ENCODE measurements at places on chromosomes 4 and X. TPM values are rescaled to one million over a fixed set of nuclear protein-coding genes. Genes with fewer than 3 reads are reported as not detected.

GRCh38 chrX:133881893-133882292 lies 103.5 kb downstream of the GPC3 start:
- no peak for DNase-seq

Gene CHRDL1
- total RNA-seq: not detected

DNA sequence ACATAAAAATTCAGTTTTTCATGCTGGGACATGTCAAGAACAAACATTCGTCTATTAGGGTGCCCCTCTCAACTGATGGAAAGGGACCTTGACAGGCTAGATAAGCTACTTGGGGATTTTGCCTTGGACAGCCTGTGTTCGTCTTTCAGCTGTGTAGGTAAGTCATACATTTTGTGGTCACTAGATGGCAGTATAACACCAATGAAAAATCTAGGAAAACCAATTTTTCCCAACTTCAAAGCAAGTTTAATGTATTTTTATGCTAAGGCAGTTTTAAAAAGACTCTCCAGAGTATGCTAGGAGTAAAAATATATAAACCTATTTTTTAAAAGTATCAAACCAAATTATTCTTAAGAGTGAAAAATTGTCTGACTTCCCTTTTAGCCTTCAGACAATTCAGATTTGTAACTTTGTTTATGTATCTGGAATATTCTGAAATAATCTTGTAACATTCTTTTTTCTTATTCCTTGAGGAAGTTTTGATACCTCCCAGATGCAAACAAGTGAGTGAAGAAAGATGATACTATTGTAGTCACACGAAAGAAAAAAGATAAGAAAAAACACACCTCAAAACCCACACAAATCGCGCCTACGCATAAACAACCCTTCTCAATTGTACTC lies 158.3 kb downstream of the CPE start:
- peak; percentile 61 for DNase-seq

DNA sequence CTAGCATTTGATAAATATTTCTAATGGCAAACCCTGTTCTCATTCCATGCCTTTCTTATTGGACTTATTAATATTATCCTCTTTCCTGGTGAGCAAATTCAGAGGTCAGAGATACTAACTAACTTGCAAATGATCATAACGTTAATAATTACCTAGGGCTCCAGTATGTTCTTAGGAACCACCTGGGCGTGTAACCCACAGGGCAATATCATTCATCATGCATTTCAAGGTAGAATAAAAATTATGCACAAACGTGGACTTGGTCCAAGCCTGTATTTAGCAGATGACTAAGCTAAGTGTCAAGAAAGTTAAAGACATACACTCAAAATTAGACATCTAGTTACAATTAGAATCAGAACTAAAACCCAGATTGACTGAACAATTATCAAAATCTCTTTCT lies 850.1 kb downstream of the TRIML1 start:
- DNase-seq: no peak

DNA sequence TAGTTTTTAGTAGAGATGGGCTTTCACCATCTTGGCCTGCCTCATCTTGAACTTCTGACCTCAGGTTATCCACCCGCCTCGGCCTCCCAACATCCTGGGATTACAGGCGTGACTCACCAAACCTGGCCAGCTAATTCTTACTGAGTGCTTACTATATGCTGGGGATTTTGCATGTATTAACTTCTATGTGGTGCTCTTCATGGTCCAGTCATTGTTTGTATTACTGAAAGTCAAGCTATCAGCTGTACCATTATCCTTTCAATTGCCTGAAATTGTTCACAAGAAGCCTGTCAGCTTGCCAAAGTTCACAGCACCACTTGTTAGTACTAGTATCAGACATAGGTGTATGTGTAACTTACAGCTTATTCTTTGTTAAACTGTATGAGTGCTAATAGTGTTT lies 1272.1 kb downstream of the ARAP2 start:
- no peak for DNase-seq

Gene DRP2
- total RNA-seq: 14.9 TPM

Gene PGAM4
- total RNA-seq: not detected

GRCh38 chrX:150610446-150610845 lies 42.0 kb downstream of the MTM1 start:
- DNase-seq: no peak

DNA sequence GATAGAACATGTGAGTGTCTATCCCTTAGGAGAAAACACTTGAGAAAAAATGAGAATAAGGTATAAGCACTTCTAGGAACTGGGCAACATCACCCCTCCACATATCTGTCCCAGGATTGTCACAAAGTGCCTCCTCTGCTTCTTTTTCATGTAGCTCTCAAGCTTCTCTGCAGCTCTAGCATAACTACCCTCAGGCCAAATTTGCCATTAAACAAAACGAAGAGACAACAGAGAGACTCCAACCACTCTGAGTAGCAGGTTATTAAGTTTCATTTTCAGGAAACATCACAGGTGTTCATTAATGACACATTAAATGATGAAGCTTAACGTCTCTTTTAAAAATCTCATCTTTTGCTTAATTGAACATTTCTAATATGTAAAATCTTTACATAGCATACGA lies 580.0 kb downstream of the GALNTL6 start:
- DNase-seq: no peak

- DNase-seq: peak; percentile 78
Measured at GRCh38 chr4:184747034-184747830, 13.3 kb upstream of the CENPU start.

Gene ELF4
- 9.2 TPM for total RNA-seq

DNA sequence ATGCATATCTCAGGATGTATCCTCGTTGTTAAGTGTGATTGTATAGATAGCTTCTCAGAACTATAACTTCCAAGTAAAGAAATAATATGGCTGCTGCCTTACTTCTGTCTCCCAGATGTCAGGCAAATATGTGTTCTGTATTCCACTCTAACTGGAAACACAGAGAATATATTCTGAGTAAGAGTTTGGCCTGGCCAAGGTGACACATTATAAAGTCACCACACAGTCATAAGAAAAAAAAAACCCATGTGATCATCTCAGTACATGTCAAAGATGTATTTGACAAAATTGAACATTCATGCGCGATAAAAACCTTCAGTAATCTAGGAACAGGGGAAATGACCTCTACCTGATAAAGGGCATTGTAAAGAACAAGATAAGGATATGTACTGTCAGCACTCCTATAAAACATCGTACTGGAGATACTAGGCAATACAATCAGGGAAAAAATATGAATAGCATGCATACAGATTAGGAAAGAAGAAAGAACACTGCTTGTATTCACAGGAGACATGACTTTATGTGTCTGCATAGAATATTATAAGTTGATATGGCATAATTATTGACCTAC lies 207.1 kb downstream of the ZNF330 start:
- DNase-seq: no peak

- peak; percentile 59 for DNase-seq
Measured at GRCh38 chr4:159504684-159505083, 401.8 kb downstream of the RAPGEF2 start.

Gene AKAP4
- total RNA-seq: not detected

Gene PRDM8
- 14.7 TPM for total RNA-seq

Gene HAND2
- total RNA-seq: 0.11 TPM

GRCh38 chrX:56726605-56727004 lies 2.4 kb upstream of the NBDY start:
- DNase-seq: peak; percentile 53
